Activated CD4-positive, alpha-beta memory T cell treated with anti-CD3 and anti-CD28 coated beads for 36 hours (primary cell): ENCODE measurements at places on chromosomes 7 and 10. TPM values are rescaled to one million over a fixed set of nuclear protein-coding genes. Genes with fewer than 3 reads are reported as not detected.

- peaks cover 23% of the 10 kb centered on the region for H3K4me1 ChIP-seq
- no peak for DNase-seq
- no peaks in the 10 kb centered on the region for H3K27me3 ChIP-seq
- H3K4me3 ChIP-seq, result peak overlapping the region; percentile 94
- H3K36me3 ChIP-seq, result peaks cover 47% of the 10 kb centered on the region
Observed at GRCh38 chr7:72925546-72926120, 738 bp downstream of the POM121 start.

DNA sequence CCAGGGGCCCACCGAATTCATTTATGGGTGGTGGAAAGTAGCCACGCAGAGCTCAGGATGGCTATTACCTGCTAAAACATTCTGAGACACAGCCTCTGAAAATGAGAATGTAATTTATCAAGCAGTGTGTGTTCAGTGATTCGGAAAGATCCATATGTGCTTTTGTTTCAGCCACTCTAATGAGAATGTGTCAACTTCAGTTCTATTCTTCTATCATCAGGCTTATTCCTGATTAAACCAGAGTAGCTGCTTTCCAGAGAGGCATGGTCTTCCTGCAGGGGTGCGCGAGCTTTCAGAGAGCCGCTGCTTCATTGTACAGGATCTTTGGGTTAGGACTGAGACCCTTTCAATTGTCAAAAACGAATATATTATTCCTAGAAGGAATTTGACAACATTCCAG, 167.6 kb downstream of the OTUD1 start:
- H3K36me3 ChIP-seq, result no peaks in the 10 kb centered on the region
- no peaks in the 10 kb centered on the region for H3K4me1 ChIP-seq
- no peak for DNase-seq
- no peak overlapping the region for H3K27ac ChIP-seq

DNA sequence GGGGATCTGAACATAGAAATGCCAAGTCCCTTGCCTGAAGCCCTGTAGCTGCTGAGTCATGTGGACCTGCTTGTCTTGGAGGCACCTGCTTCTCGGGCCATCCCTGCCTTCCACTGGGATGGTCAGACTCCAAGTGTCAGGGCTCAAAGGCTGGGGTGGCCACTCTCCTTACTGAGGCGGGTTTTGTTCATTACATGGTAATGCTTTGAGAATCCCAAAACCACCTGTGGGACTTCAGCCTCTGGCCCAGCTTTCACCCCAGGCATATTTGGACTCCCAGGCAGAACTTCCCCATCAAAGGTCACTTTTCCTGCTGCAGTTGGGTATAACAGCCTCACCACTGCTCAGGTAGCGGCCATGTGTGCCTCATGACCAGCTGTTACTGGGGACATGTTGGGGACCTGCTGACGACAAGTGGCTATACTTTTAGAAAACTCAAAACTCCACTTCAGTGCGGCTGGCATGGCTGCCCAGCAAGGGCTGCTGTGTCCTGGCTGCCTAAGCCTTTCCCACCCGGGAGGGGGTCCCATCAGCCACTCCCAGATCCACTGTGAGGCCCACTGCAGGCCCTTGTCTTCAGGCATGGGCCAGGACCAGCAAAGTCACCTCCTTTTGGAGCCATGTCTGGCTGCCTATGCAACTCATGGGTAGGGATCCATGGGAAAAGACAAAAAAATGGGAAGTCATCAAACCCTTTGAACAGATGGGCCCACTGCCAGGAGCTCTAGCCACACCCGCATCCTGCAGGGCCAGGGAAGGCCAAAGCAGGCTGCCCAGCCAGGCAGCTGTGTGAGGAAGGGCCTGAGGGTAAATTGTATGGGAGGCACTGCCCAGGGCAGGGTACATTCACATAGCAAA, 96.7 kb downstream of the ARHGAP22 start:
- no peak overlapping the region for H3K27ac ChIP-seq
- no peak for DNase-seq
- peaks cover 4% of the 10 kb centered on the region for H3K27me3 ChIP-seq
- no peak overlapping the region for H3K4me3 ChIP-seq

GRCh38 chr7:102721-103120, 89.7 kb upstream of the FAM20C start:
- no peak overlapping the region for H3K4me3 ChIP-seq
- no peak overlapping the region for H3K27ac ChIP-seq
- H3K4me1 ChIP-seq, result peaks cover 12% of the 10 kb centered on the region
- no peak for DNase-seq
- peaks cover 2% of the 10 kb centered on the region for H3K36me3 ChIP-seq
- peaks cover 4% of the 10 kb centered on the region for H3K27me3 ChIP-seq

GRCh38 chr7:108384716-108385483, 71.3 kb downstream of the NRCAM start:
- H3K27ac ChIP-seq, result no peak overlapping the region
- no peak overlapping the region for H3K4me3 ChIP-seq
- H3K36me3 ChIP-seq, result no peaks in the 10 kb centered on the region
- no peaks in the 10 kb centered on the region for H3K4me1 ChIP-seq

DNA sequence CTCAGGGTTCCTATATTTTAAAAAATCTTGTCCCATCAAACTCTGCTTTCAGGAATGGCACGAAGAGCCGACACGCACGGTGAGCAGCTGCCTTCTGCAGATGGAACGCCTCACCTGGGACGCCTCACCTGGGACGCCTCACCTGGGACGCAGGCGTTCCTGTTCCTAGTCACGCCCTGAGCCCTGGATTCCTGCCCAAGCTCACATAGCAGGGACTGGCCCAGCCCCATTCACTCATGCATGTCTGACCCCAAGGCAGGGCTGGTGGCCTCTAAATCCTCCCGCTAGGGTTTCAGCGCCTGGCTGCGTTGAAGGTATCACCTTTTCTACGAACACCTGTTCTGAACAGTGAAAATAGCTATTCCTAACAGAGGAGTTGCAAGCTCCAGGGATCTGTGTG, 49.8 kb downstream of the CARD11 start:
- no peak for DNase-seq
- H3K4me3 ChIP-seq, result no peak overlapping the region
- H3K27ac ChIP-seq, result no peak overlapping the region
- H3K36me3 ChIP-seq, result peaks cover 63% of the 10 kb centered on the region

- H3K27me3 ChIP-seq, result peaks cover 4% of the 10 kb centered on the region
- H3K36me3 ChIP-seq, result no peaks in the 10 kb centered on the region
- H3K4me3 ChIP-seq, result no peak overlapping the region
- peaks cover 14% of the 10 kb centered on the region for H3K4me1 ChIP-seq
- DNase-seq, result no peak
Observed at GRCh38 chr10:88707429-88708155, 1.5 kb downstream of the LIPK start.

GRCh38 chr10:58967551-58968388, 208.7 kb upstream of the PHYHIPL start:
- no peak overlapping the region for H3K27ac ChIP-seq
- H3K27me3 ChIP-seq, result peaks cover 2% of the 10 kb centered on the region
- no peak for DNase-seq

PODXL gene
- total RNA-seq, result 1.3 TPM

UBE2D1 gene
- total RNA-seq, result 14.5 TPM

FAM13C gene
- not detected for total RNA-seq

ZNF488 gene
- 0.38 TPM for total RNA-seq
